Kidney epithelial cell (primary cell): ENCODE measurements at places on chromosomes 5 and 9. TPM values are rescaled to one million over a fixed set of nuclear protein-coding genes. Genes with fewer than 3 reads are reported as not detected.

The RCL1 gene
- total RNA-seq, result 23.6 and 24.4 TPM in 2 replicates

The KIF4B gene
- total RNA-seq, result not detected in 2 replicates

The DNAJA1 gene
- total RNA-seq, result 138 and 166 TPM in 2 replicates

The CNTNAP3 gene
- total RNA-seq, result 2.5 and 2.8 TPM in 2 replicates

The TAF11L11 gene
- not detected in 2 replicates for total RNA-seq

The DTWD2 gene
- 5.3 and 7.9 TPM in 2 replicates for total RNA-seq

The PCDHGA4 gene
- 3.5 and 3.6 TPM in 2 replicates for total RNA-seq

The SLC25A2 gene
- not detected in 2 replicates for total RNA-seq

The LRRC26 gene
- total RNA-seq, result not detected in 2 replicates

The PCDHB16 gene
- 0.92 and 1.4 TPM in 2 replicates for total RNA-seq

The ACTBL2 gene
- total RNA-seq, result 1.3 and 1.5 TPM in 2 replicates

The GCNT4 gene
- total RNA-seq, result 3.2 and 3.8 TPM in 2 replicates

The MCC gene
- total RNA-seq, result 16.7 and 24.7 TPM in 2 replicates

The ADRA1B gene
- 2.2 and 2.9 TPM in 2 replicates for total RNA-seq

The RPL35 gene
- 3,097 and 3,310 TPM in 2 replicates for total RNA-seq

The COL5A1 gene
- total RNA-seq, result 87.7 and 92.6 TPM in 2 replicates
